ENCODE measurements at places on chromosomes 6 and 20.

DNA sequence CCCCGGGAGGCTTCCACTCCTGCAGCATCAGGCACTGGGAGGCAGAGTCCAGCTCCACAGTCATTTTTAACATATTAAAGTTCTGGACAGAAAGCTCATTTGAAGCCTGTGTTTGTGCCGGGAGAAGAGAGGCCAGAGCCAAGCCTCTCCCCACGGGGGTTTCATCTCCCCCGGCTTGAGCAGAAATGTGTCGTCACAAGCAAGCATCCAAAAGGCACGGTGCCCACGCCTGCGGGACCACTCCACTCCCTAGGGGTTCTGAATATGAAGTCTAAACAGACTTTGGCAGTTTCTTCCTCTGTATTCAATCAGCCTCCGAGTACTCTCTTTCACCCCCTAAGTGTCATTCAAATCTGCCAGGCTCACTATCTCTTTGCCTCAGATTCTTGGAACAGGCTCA is 75.3 kb downstream of the STK35 start:
- DNase-seq, result no peak

GRCh38 chr6:148952147-148953035 is 205.6 kb downstream of the UST start:
- no peak for DNase-seq

GRCh38 chr6:72819609-72820008 is 197.7 kb downstream of the KCNQ5 start:
- DNase-seq, result no peak

GRCh38 chr20:40915756-40916155 is 112.9 kb upstream of the TOP1 start:
- DNase-seq, result no peak

- DNase-seq, result no peak
Observed at GRCh38 chr6:36688063-36688738, 9.4 kb upstream of the RAB44 start.

DNA sequence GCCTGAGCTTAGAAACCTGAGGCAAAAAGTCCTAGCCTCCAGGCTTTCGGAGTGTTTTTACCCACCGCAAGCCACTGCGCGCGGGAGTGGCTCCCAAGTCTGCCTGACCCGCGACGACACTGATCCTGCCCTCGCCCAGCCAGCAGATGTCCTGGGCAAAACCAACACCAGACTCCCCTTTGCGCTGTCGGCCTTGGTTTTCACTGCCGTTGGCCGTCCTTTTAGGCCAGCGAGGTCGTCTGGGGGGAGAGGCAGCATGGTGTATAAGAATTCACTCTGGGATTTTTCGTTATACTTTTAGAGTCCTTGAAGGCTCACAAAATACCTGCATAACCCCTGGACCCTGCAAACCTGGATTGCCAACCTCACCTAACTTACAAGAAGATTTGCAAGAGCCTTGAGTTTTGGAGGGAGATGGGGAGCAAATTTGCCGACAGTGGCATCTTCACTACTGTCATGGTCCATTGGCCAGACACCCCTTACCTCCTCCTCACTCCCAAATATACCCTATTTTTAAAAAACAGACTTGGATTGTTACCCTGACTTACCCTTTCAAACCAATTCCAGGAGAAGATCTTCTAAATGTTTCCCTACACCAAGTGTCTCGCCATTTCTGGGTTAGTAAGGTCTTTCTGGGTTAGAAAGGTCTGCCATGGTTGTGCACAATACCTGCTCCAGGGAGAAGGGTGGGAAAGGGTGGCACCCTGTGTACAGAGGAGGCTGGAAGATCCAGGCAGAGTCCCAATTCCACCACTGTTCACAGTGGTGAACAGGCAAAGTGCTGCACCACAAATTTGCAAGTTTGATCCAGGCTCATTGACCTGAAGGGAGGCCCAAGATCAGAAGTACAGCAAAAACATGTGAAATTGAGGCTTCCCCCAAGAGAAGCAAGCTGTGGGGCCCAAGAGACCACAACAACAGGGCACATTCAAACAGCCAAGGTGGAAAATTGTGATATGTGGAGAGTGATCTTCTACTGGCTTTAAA is 4.4 kb downstream of the FOXA2 start:
- DNase-seq, result no peak

DNA sequence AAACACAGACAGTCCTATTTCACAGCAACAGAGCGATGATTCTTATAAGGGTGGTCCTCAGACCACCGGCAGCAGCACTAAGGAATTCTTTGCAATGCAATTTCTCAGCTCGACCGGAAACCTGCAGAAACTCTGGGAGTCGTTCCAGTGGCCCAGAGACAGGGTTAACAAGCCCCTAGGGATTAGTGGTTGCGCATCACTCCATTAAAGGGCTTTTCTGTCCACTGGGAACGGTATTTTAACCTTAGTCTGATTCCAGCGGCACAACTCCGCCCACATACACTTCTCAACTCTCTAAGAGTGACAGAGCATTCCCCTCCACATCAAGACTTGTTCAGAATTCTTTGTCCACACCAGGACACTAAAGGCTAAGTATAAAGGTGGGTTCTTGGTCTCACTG is 341.5 kb downstream of the TFAP2A start:
- DNase-seq, result no peak

- no peak for DNase-seq
Observed at GRCh38 chr6:162581988-162582780, 145.4 kb downstream of the PRKN start.

GRCh38 chr6:43246301-43247113 is 3.2 kb downstream of the TTBK1 start:
- DNase-seq, result no peak

DNA sequence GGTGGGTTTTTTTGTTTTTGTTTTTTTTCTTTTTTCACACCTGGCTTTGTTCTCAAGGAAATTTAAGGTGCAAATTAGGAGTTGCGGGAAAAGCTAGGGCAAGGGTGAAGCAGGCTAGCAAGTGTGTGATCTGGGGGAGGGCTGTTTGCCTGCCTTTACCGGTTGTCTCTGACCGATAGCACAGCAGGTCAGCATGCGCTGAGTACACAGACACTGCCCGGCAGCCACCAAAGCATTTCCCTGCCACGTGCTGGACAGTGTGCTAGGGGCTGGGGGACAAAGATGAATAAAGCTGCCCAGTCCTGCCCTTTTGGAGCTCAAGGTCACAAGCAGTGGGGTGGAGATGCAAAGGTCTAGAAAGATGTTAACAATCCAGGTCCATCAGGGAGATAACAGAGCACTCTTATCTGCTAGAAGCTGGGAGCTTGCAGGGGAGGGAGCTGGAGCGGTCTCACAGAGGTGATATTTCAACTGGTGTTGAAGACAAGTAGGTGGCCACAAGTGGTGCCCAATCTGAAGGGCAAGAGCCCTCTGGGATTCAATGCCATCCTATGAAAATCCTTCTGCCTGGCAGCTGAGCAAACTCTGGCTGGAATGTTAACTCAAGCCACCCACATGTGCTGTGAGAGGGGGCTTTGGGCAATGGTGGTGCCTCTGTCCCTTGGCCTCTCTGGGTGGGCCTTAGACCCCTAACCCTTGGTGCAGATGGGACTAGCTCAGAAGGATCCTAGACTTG is 24.5 kb downstream of the TTBK1 start:
- DNase-seq, result no peak

DNA sequence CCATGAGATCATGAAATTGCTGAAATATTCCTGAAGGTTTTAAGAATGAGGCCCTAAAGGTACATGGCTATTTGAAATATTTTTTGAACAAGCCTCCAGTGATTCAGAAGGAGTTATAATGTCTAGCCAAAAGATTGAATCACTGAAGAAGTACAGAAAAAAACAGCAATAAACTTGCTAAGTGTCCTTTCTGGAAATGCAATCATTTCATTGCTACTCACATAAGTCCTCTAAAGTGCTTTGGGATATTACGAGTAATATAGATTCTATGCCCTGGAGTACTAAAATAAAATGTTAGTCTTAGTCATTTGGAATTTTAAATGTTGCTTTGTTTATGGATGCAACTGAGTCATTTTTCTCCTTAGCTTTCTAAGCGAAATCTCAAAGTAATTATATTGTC is 32.7 kb downstream of the CENPW start:
- DNase-seq, result no peak

GRCh38 chr6:130967502-130968445 is 95.3 kb downstream of the EPB41L2 start:
- no peak for DNase-seq

- DNase-seq, result no peak
Observed at GRCh38 chr6:116359131-116359530, 11.6 kb upstream of the DSE start.

- DNase-seq, result no peak
Observed at GRCh38 chr20:36113566-36114250, 40.8 kb upstream of the EPB41L1 start.

GRCh38 chr20:47150403-47151152 is 205.9 kb downstream of the ZMYND8 start:
- DNase-seq, result peak; percentile 25

GRCh38 chr6:156866220-156867015 is 89.2 kb downstream of the ARID1B start:
- DNase-seq, result no peak

GRCh38 chr6:80094017-80094416 is 12.5 kb upstream of the BCKDHB start:
- no peak for DNase-seq

- no peak for DNase-seq
Observed at GRCh38 chr6:134702279-134702678, 247.6 kb downstream of the ALDH8A1 start.

- no peak for DNase-seq
Observed at GRCh38 chr6:31193206-31193605, 22.7 kb upstream of the POU5F1 start.

DNA sequence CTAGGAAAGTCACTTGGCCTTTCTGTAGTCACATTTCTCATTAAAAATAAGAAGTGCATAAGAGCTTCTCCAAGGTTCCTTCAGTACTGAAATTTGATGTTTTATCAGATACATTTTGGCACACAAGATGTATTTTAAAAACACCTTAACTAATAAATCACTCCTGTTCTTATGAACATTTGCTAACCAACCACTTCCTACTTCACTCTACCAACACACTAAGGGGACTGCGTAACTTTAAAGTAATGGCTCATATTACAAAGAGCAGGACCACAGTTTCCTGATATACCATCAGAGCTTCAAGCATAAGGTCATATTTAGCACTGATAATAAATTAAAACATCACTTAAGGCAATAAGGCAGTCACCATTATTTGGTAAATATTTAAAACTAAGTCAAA is 104.4 kb downstream of the RALGAPA2 start:
- DNase-seq, result no peak

DNA sequence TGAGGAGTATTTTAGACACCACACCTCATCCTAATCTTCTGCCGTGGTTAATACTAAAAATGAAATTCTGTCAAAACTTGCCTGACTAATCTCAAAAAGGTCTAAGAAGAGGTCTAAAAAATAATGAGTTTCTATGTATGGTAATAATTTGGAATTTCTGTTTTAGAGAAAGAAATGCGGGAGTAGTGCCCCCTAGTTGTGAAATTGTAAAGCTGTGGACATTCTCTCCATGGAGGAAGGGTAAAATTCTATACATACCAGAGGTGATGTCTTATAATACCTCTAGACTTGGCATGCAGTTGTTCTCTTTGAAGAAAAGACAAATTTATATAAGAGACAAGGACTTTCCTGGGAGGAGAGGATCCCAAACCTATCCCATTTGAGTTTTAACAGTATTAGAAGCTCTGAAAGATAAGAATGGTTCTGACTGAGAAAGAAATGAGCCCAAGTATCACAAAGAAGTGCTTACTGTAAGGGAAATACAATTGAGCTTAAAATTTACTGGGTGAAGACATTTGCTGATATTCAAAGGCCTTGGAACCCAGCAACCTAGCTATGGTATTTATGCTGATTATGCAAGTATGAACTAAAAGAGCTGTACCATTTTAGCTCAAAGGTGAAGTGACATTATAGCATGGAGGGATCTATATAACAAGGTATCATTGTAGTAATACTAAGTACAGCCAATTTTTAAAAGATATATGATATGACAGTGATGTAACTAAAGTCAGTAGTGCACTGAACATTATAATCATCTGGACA is 5.1 kb upstream of the EPHA7 start:
- DNase-seq, result no peak

GRCh38 chr20:44357020-44357419 is 1.5 kb downstream of the HNF4A start:
- no peak for DNase-seq

DNA sequence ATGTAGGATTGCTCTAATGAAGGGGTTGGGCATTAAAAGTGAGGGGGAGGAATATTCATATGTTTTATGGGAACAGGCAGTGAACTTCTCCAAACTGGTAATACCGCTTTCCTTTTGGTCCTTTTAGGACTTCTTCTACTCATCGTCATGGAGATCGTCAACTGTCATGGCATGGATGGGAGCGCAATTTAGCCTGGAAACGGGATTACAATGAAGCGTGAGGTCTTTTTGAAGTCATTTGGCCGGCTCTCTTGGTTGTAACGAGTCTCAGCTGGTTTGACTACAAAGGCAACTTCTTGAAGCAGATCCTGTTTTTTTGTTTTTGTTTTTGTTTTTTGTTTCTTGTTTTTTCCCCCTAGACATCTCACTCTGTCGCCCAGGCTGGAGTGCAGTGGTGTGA is 1.4 kb upstream of the HLA-E start:
- no peak for DNase-seq

- no peak for DNase-seq
Observed at GRCh38 chr20:875115-875514, 41.0 kb downstream of the ANGPT4 start.

DNA sequence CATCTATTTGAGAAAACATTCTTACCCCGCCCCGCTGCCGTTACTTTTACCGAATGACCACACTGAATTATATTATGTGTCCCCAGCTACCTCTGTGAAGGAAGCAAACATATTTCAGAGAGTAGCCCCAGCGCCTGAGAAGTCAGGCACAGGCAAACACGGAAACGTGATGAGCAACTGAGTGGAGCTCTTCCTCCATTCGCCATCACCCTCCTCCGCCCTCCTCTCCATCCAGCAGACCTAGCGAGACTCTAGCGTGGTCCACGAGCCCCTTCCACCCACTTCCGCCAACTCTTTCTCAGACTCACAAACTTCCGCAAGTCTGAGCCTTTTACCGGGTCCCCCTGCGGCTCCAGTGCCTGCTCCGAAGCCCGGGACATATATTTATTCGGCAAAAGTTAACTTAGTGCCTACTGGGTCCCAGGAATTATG is 582 bp downstream of the SNRPB start:
- no peak for DNase-seq

GRCh38 chr6:112416866-112417265 is 69.7 kb downstream of the RFPL4B start:
- peak; percentile 20 for DNase-seq

GRCh38 chr20:18702736-18703135 is 110.8 kb upstream of the SCP2D1 start:
- no peak for DNase-seq

DNA sequence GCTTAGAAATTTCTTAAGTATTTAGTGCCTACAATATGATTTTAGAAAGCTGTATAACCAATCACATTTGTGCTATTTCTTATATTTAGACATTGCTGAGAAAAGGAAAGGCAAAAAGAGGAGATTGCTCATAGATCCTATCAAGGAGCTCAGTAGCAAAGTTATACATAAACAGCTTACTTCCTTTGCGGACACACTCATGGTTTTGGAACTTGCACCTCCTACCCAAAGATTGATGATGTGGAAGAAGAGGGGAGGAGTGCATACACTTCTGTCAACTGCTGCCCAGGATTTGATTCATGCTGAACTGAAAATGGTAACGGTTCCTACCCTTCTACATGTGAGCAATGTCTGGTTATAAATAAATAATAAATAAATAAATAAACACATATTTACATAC is 16.7 kb downstream of the RAD21L1 start:
- no peak for DNase-seq

- no peak for DNase-seq
Observed at GRCh38 chr6:110364364-110365105, 6.4 kb upstream of the METTL24 start.
